GM12878 (cell line): ENCODE measurements at places on chromosomes 12 and 14. TPM values are rescaled to one million over a fixed set of nuclear protein-coding genes. Genes with fewer than 3 reads are reported as not detected.

DNA sequence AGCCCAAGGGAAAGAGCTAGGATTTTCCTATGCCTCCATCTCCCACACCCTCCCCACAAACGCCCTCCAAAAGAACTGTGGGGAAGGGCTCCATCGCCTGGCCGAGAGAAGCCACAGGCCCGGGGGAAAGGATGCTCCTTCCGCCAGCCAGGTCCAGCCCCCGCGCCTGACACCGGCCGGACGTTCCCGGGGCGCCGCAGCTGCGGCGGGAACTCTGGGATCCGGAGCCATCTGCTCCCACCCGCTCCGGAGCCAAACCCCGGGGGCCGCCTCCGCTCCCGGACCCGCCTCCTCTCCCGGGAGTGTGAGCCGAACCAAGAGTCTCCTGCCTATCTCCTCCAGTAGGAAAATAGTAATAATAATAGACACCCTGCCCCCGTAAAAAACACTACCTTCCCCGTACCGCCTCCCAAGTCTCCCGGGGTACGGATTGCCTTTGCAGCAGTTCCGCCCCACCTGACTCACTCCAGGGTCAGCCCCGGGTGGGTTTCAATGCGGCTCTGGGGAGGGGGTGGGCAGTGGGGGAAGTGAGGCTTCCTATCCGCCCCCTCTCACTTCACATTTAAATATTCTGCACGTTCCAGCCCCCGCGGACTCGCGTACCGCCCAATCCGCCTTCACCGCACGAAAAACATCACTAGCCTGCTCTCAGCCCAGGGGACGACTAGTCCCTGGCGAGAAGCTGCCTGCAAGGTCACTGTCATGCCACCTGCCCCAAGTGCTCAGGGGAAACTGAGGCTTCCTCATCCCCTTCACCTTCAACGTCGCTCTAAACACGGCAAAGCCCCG, 2.4 kb downstream of the AGAP2 start:
- DNase-seq = no peak

GRCh38 chr12:11642785-11643184, 6.7 kb upstream of the ETV6 start:
- no peak for DNase-seq

DNA sequence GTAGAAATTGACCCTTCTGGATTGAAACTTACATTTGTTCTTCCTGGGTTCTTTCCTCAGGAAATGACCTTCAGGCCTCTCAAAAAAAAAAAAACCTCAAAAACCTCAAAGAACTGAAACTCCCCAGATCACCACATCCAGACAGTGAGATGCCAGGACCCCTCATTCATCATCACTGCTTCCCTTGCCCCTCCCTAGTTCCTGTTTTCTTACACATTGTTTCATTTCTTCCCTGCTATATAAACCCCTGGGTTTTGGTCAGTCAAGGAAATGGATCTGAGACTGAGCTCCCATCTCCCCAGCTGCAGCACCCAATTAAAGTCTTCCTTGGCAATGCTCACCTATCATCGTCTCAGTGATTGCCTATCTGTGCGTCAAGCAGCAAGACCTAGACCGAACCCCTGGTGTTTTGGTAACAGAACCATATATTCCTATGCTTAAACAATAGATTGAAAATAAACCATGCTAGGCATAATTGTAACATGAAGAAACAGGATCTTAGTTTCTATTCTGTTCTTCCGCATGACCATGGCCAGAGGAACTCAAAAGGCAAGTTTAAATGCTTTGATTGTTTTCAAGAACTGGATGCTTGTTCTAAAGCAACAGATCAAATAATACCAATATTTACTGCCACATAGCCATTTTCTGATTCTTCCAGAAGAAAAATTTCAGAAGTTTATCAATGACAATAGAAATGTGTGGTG, 108.0 kb upstream of the MAX start:
- DNase-seq = peak; percentile 71

DNA sequence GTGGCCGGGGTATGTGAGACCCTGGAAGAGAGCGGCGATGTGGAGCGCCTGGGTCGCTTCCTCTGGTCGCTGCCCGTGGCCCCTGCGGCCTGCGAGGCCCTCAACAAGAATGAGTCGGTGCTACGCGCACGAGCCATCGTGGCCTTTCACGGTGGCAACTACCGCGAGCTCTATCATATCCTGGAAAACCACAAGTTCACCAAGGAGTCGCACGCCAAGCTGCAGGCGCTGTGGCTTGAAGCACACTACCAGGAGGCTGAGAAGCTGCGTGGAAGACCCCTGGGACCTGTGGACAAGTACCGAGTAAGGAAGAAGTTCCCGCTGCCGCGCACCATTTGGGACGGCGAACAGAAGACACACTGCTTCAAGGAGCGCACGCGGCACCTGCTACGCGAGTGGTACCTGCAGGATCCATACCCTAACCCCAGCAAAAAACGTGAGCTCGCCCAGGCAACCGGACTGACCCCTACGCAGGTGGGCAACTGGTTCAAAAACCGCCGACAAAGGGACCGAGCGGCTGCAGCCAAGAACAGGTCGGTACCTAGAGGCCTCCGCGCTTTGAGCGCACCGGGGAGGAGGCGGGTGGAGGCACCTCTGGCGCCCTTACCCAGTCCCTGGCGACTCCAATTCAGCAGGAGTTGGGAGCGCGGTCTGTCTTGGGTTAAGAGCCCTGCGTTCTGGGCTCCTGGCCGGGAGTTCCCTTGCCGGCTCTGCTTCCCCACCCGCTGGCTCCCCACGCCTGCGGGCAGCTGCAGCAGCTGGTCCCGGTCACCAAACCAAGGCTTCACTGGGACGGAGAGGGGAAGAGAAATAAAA, 700 bp downstream of the SIX6 start:
- no peak for DNase-seq

- DNase-seq = no peak
Observed at GRCh38 chr12:100799770-100800169, 5.2 kb downstream of the ANO4 start.

- no peak for DNase-seq
Observed at GRCh38 chr12:56722832-56723231, 2.3 kb downstream of the NACA start.

The HOXC11 gene
- not detected in 2 replicates for total RNA-seq

The STYK1 gene
- total RNA-seq = 0.48 and 1.0 TPM in 2 replicates

DNA sequence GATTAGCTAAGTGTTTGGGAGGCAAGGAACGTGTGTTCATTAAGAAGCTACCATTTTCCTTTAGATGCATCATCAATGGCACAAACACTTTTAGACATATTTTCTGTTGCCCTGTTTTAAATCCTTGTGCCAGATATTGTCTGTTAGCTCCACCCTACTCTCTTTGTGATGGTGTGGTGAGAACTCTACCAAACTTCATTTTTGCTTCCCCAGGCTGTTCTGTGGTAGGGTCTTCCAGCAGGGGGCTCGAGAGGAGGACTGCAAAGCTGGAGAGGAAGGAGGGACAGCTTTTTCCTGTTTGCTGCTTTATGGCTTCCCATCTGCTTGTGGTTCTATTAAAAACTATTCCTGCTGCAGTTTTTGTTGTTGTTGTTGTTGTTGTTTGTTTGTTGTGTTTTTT, 23.8 kb upstream of the STRAP start:
- no peak for DNase-seq

GRCh38 chr12:89228491-89228890, 123.8 kb downstream of the DUSP6 start:
- no peak for DNase-seq

DNA sequence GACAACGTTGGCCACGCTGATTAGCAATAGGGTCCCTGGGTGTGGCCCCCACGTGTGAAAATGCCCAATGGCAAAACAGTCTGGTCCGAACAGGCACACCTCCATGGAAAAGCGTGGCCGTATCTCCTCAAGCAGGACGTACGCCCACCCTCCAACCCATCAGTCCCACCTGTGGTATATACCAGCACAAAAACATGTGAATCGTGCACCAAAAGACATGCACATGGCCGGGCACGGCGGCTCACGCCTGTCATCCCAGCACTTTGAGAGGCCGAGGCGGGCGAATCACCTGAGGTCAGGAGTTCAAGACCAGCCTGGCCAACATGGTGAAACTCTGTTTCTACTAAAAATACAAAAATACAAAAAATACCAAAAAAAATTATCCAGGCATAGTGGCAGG, 14.9 kb upstream of the SFSWAP start:
- DNase-seq = no peak

DNA sequence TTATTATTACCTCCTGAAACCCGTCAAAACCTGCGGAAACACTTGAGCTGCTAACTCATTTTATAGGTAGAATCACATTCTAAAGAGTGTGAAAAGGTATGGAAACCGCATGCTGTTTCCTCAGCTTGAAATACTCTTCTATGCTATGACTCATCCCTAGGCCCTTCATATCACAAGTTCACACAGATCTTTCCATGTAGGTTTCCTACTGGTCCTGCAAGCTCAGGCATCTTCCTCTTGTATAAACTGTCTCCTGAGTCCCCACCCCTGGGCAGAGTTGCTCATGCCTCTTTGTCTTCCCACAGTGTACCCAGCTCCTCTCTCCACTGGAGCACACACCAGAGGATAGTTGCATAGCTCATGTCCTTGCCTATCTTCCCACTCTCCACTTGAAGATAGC, 84.7 kb downstream of the CMAS start:
- no peak for DNase-seq

- no peak for DNase-seq
Observed at GRCh38 chr12:79291711-79292110, 399.1 kb downstream of the PAWR start.

The SLC25A47 gene
- not detected in 2 replicates for total RNA-seq

The B4GALNT3 gene
- total RNA-seq = 3.1 and 3.8 TPM in 2 replicates
